Activated CD8-positive, alpha-beta memory T cell treated with anti-CD3 and anti-CD28 coated beads for 1 hour (primary cell): ENCODE measurements at places on chromosomes 3 and 15.

DNA sequence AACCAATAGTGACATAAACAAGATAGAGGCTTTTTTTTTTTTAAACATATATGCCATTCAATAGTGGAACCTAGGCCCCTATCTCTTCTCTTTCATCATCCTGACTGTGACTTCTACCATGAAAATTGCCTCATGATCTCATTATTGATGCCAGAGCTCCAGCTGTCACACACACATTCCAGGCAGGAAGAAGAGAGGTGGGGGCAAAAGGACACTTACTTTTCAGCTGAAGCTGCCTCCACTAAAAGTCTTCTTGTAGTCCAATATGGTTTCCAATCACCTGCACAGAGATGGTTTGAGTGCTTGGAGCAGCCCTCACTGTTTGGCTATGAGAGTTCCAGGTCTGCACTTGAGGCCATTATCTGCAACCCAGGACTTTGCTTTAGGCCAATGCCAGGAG, 45.0 kb downstream of the CLEC3B start:
- DNase-seq: no peak

GRCh38 chr3:150286390-150287147, 121.5 kb upstream of the TSC22D2 start:
- DNase-seq: no peak

DNA sequence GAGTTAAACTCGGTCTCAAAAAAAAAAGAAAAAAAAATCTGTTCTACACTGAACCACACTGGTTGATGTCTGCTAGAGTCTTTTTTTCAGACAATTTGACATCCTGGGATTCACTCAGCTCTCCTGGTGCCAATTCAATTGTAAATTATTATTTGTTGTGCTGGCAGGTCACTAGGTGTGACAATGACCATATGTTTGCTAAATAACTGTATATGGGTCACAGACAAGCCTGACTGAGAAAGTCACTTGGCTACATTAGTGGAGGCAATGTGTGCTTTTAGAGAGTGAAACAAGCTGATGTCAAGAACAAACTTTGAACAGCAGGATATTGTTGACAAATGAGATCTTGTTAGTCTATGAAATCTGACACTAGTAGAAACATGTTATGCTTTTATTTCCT, 1379.1 kb downstream of the ZPLD1 start:
- DNase-seq: no peak

GRCh38 chr15:40306908-40307307, 827 bp downstream of the PLCB2 start:
- no peak for DNase-seq

GRCh38 chr15:90000186-90001001, 730 bp upstream of the ZNF710 start:
- no peak for DNase-seq

- DNase-seq: no peak
Observed at GRCh38 chr3:5441401-5441800, 253.9 kb downstream of the EDEM1 start.

- DNase-seq: no peak
Observed at GRCh38 chr3:188727052-188727451, 444.7 kb upstream of the TPRG1 start.
